ENCODE measurements at places on chromosomes 13 and 19.

DNA sequence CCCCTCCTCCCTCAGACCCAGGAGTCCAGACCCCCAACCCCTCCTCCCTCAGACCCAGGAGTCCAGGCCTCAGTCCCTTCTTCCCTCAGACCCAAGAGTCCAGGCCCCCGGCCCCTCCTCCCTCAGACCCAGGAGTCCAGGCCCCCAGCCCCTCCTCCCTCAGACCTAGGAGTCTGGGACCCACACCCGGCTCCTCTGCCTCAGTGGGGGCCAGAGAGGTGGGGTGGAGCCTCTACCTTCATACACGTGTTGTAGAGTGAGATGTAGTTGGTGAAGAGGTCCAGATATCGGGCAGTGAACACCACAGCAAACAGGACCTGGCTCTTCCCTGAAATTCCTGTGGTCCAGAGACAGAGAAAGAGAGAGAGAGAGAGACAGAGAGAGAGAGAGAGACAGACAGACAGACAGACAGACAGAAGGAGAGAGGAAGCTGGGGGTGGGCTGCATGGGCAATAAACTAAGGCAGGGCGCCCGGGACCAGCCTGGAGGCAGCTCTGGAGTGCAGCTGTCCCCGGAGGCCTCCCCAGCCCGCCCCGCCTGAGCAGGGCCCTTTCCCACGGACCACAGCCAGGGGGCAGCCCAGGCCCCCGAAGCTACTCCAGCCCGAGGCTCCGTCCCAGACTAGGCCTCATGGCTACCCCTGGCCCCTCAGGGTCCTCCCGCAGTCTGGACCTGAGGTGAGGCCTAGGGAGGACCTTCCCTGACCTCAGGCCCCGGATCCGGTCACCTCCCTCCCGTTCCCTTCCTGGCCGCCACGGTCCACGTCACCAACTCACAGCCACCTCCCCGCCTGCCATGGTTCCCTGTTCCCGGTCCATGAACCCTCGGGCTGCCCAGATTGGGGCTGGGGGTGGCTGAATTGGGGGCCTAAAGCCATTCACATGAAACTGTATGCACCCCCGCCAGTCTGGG, 907 bp downstream of the KDELR1 start:
- no peak for DNase-seq

GRCh38 chr13:36360903-36361302, 14.7 kb upstream of the SPART start:
- DNase-seq, result no peak

GRCh38 chr19:38952395-38953165, 21.8 kb downstream of the MRPS12 start:
- peak; percentile 0 for DNase-seq

- no peak for DNase-seq
Observed at GRCh38 chr13:30523211-30523610, 57.5 kb upstream of the HMGB1 start.

DNA sequence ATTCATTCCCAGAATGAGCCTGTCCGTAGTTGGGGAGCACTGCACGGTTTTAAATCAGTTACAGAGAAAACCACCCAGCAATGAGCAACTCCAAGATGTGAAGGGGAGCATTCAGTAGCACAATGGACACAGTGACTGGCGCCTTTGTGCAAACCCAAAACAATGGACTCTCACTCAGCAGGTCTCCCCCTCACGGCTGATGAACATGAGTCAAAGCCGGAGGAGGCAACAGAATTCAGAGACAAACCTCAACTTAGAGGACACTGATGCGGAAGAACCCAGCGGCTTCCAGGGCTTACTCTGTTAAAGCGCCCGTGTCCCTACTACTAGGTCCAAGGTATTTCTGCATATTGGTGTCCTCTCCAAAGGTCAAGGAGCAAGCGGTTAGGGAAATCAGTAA, 17.7 kb downstream of the PLEKHF1 start:
- DNase-seq, result no peak

GRCh38 chr13:49498206-49498605, 2.5 kb downstream of the PHF11 start:
- DNase-seq, result no peak

- no peak for DNase-seq
Observed at GRCh38 chr19:55700813-55701212, 25.8 kb downstream of the EPN1 start.

- no peak for DNase-seq
Observed at GRCh38 chr19:49271080-49271753, 53.8 kb downstream of the SLC6A16 start.

- no peak for DNase-seq
Observed at GRCh38 chr13:49869519-49869918, 66.6 kb downstream of the SPRYD7 start.

DNA sequence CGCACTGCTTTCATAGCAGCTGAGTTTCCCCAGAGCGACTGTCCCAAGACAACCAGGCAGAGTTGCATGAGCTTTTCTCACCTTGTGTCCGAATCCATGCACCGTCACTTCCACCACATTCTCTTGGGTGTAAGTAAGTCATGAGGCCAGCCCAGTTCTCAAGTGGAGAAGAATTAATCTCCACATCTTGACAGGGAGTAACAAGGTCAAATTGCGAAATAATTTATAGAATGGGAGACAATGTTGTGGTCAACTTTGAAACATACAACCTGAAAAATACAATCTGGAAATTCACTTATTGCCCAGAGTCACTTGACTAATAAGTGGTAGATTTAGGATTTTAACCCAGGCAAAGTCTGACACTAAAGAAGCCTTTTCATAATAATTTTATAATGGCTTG, 123.7 kb downstream of the UFM1 start:
- DNase-seq, result no peak

GRCh38 chr13:61685682-61686012, 270.0 kb upstream of the PCDH20 start:
- DNase-seq, result no peak

- no peak for DNase-seq
Observed at GRCh38 chr19:18499055-18499775, 22.7 kb downstream of the ELL start.

- no peak for DNase-seq
Observed at GRCh38 chr13:55245005-55245644, 1895.6 kb upstream of the PRR20A start.

DNA sequence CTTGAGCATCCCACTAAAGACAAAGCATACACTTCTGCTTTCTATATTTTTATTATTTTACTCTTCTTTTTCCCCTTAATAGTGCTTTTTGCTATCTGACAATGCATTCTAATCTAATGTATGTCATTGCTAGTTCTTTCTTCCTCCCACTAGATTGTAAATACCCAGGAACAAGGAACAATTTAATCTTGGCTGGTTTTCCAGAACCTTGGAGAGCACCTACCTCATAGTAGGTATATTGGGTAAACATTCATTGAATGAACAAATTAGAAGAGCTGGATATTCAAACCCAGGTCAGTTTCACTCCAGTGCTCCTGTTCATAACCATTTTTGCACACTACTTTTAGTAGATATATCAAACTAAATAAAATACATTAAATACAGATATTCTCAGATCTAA, 1617.6 kb upstream of the SLC10A2 start:
- DNase-seq, result no peak

DNA sequence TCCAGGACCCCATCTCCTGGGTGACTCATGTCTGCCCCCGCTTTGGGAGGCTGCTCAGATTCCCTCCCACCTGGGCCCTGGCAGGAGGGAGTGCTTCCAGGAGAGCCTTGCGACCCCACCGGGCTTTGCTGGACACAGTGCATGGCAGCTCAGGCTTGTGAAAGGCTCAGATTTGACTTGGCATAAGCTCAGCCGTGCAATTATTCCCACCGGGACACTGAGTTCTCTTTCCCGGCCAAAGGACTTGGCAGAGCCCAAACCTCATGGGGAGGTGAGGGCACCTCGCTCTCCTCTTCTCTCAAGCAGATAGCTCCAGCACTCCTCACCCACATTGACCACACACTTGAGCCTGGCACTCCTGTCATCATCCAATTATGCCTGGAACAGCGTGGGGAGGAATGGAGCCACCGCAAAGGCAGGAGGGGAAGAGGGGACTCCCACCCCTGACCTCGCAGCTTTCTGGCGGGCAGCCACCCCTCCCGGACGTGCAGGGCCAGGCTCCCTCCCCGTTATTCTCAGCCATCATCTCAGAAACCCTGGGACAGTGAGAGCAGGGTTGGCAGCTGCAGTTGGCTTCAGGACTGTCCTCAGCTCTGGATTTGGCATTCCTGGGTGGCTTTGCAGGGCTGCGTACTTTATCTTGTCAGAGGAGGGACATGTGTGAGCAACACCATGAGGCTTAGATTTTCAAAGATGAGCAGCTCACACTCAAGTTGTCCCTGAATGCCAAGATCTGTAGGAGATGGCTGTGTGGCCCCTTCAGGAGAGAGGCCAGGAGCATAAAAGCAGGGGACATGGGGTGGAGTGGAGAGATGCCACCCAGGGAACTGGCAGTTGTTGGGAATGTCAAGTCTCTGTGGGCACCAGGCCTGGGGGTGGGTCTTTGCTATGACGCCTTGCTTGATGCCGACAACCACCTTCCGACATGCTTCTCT, 306.2 kb downstream of the TEX29 start:
- no peak for DNase-seq

GRCh38 chr19:2543463-2544442, 67.8 kb downstream of the GADD45B start:
- peak; percentile 3 for DNase-seq

GRCh38 chr19:5001615-5002014, 32.7 kb downstream of the KDM4B start:
- DNase-seq, result no peak

DNA sequence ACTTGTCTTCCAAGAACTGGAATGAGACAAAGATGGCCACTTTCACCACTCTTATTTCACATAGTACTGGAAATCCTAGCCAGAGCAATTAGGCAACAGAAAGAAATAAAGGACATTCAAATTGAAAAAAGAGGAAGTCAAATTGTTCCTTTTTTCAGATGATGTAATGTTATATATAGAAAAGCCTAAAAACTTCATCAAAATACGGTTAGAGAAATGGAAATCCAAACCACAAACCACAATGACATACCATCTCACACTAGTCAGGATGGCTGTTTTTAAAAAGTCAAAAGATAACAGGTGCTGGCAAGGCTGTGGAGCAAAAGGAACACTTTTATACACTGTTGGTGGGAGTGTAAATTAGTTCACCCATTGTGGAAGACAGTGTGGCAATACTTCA, 113.3 kb upstream of the SPRY2 start:
- DNase-seq, result no peak

DNA sequence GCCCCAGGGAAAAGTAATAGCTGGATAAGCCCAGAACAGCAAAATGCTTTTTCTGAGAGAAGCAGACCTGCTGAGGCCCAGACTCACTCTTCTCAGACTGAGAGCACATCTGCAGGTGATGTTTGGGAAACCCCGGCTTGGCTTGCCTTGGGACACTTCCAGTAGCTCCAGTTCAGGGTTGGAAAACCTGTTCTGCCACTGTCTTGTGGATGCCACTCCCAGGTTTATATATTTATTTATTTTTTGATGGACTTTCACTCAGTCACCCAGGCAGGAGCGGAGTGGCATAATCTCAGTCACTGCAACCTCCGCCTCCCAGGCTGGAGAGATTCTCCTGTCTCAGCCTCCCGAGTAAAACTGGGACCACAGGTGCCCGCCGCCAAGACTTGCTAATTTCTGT, 8.0 kb upstream of the SMARCA4 start:
- DNase-seq, result no peak

DNA sequence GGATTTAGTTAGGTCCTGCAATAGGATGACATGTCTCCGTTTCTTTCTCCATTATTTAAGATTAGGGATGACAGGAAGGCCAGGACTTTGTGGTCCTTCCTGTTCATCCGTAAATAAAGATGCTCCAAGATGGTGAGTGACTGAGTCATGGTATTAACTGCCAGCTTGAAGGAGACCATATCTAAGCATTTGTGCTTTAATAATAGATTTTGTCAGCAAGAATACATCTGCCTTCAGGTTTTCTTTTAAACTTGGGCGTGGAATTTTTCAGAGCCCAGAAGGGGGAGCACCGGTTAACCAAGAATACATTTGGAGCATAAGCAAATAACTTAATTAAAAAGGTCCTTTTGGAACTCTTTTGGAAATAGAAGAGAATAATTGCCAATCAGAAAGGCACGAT, 68.2 kb downstream of the ARHGAP35 start:
- DNase-seq, result no peak

Data from NCI-H1417 treated with DMSO at 0.1 percent for 48 hours (cell line).